ENCODE measurements at places on chromosomes 4 and X.
A peak's percentile ranks its signal among the peaks of the same experiment; 100 is the strongest.

DNA sequence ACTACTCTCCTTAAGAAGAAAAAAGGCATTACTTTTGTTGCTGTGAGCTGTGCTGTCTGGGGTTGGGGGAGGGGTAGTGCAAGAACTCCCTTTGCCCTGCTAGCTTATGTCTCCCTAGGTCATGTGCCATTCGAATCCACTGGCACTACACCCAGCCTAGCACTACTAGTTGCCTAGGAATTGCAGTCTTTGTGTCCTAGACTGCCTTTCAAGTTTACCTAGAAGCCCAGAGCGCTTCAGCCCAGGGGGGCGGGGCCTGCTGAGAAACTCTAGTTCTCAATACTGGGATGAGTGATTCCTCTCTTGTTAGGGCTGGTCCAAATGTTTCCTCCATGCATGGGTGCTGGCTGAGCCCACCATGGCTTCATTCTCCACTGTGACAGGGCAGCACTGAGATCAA lies 1011.5 kb downstream of the PCDH19 start:
- H3K27me3 ChIP-seq, result no peaks in the 10 kb centered on the region
- no peak for DNase-seq
- no peak overlapping the region for H3K4me3 ChIP-seq
- no peaks in the 10 kb centered on the region for H3K4me1 ChIP-seq

GRCh38 chr4:106835919-106836318 lies 200.2 kb downstream of the DKK2 start:
- DNase-seq, result no peak
- H3K4me1 ChIP-seq, result no peaks in the 10 kb centered on the region
- H3K36me3 ChIP-seq, result no peaks in the 10 kb centered on the region
- H3K4me3 ChIP-seq, result no peak overlapping the region

GRCh38 chr4:2036866-2037265 lies 22.3 kb upstream of the NAT8L start:
- H3K36me3 ChIP-seq, result no peaks in the 10 kb centered on the region
- no peak overlapping the region for H3K27ac ChIP-seq
- peaks cover 47% of the 10 kb centered on the region for H3K27me3 ChIP-seq
- no peak overlapping the region for H3K4me3 ChIP-seq

- no peak for DNase-seq
- no peaks in the 10 kb centered on the region for H3K36me3 ChIP-seq
- H3K4me3 ChIP-seq, result no peak overlapping the region
- H3K27me3 ChIP-seq, result no peaks in the 10 kb centered on the region
Observed at GRCh38 chr4:33357121-33357520, 2637.0 kb downstream of the PCDH7 start.

GRCh38 chr4:70713453-70714078 lies 8.2 kb upstream of the RUFY3 start:
- H3K27ac ChIP-seq, result peak overlapping the region; percentile 99
- H3K27me3 ChIP-seq, result no peaks in the 10 kb centered on the region
- H3K36me3 ChIP-seq, result peaks cover 11% of the 10 kb centered on the region
- peak overlapping the region; percentile 77 for H3K4me3 ChIP-seq
- no peak for DNase-seq
- peaks cover 38% of the 10 kb centered on the region for H3K4me1 ChIP-seq

DNA sequence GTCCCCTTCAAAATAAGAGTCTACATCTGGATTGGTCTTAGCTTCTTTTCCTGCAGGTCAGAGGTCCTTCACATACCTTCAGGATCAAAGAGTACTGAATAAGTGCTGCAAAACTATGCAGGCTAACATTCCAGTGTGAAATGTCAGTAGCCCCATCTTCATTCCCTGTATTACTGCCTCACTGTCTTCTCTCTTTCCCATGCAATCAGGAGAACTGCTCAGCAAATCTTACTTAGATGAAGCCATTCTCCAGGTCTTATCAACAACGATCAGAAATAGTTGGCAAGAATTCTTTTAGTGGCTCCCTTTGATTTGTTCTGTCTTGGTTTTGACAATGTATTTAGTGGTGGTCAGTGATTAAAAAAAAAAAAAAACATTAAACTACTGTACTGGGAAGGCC lies 26.0 kb upstream of the IQCM start:
- H3K4me1 ChIP-seq, result no peaks in the 10 kb centered on the region
- H3K27ac ChIP-seq, result no peak overlapping the region
- no peak overlapping the region for H3K4me3 ChIP-seq
- no peaks in the 10 kb centered on the region for H3K27me3 ChIP-seq

DNA sequence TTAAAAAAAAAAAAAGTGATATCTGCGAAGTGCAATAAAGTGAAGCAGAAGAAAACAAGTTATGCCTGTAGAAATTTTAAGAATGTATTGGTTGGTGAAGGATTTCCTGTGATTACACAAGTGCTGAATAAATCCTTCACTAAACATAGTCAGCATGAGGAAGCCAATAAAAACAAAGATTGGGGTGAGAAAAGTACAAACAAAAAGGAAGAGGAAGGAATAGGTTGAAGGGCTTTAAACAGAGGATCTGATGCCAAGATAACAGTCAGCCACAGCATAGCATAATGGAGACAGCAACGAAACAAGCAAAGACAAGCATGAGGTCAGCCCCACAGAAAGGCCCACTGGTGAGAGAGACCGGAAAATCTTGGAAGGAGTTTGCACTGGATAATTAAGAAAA lies 372.2 kb downstream of the ADAM29 start:
- H3K27ac ChIP-seq, result no peak overlapping the region
- no peak for DNase-seq
- H3K4me3 ChIP-seq, result no peak overlapping the region
- H3K27me3 ChIP-seq, result no peaks in the 10 kb centered on the region

- H3K4me1 ChIP-seq, result no peaks in the 10 kb centered on the region
- no peak overlapping the region for H3K4me3 ChIP-seq
- no peak overlapping the region for H3K27ac ChIP-seq
- DNase-seq, result no peak
Observed at GRCh38 chrX:113935518-113935917, 648.4 kb upstream of the HTR2C start.

- no peak overlapping the region for H3K27ac ChIP-seq
- H3K4me3 ChIP-seq, result no peak overlapping the region
- DNase-seq, result no peak
- H3K4me1 ChIP-seq, result peaks cover 12% of the 10 kb centered on the region
- H3K36me3 ChIP-seq, result peaks cover 4% of the 10 kb centered on the region
Observed at GRCh38 chrX:39249999-39250398, 448.7 kb downstream of the MID1IP1 start.

DNA sequence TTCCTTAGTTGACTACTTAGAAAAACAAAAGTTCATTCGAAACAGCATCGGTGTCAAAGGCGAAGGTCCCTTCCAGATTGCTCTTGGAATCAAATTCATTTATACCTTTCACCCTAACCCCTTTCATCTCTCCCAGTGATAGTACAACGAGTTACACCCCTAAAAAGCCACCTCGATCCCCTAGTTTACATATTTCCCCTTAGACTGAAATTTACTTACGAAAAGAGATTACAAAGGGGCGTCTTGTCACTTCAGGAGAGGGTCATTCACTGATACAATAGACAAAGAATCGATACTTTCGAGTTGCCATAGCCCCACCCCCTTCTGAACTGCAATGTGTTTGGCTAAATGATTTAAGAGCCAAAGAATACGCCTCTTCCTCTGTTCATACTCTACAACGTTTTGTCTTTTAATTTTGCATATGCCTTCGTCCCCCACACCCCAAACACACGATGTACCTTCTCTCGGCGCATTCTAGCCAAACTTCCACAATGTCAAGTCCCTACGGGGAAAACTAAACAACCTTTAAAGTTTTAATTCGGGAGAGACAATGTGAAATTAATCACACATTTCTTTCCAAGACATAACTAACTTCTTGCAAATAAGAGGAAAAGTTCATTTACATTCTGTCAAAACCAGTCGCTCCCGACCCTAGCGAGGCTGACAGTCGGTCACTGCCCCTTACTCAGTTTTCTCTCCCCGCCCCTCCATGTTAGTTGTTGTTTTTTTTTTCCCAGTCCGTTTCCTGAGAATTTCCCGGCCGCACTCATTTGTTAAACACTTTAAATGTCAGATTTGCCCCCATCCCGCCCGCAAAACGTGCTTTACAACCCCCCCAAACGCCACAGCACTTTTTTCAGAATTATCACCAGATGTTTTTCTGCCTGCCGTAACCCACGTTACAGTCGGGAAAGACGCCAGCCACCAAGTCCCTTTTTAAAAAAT lies 88.6 kb downstream of the HPRT1 start:
- peak overlapping the region; percentile 43 for H3K27ac ChIP-seq
- H3K27me3 ChIP-seq, result peaks cover 52% of the 10 kb centered on the region
- no peaks in the 10 kb centered on the region for H3K36me3 ChIP-seq
- DNase-seq, result no peak

GRCh38 chrX:13522811-13523210 lies 46.6 kb upstream of the EGFL6 start:
- no peak overlapping the region for H3K27ac ChIP-seq
- H3K4me1 ChIP-seq, result no peaks in the 10 kb centered on the region
- no peak overlapping the region for H3K4me3 ChIP-seq
- DNase-seq, result no peak
- H3K27me3 ChIP-seq, result peaks cover 36% of the 10 kb centered on the region

DNA sequence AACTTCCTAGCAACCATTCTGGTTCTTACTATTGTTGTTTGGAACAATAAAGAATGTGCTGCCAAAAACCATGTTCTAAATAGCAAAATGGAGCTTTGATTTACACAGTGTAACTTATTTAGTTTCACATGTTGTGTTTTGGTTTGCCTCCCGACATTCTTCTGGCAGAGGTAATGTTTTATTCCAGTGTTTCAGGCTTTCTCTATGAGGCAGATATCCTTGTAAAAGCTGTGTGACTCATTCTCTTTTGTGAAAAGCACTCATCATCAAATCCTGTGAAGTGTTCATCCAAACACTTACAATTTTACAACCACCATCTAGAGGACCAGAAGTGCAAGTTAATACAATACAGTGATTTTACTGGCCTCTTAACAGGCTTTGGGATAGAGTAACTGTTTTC lies 219.0 kb upstream of the GIMD1 start:
- H3K27me3 ChIP-seq, result no peaks in the 10 kb centered on the region
- H3K4me3 ChIP-seq, result no peak overlapping the region
- H3K36me3 ChIP-seq, result no peaks in the 10 kb centered on the region
- no peak overlapping the region for H3K27ac ChIP-seq

GRCh38 chr4:61446941-61447340 lies 246.8 kb downstream of the ADGRL3 start:
- H3K36me3 ChIP-seq, result no peaks in the 10 kb centered on the region
- no peak overlapping the region for H3K27ac ChIP-seq
- no peak for DNase-seq
- no peaks in the 10 kb centered on the region for H3K4me1 ChIP-seq
- no peaks in the 10 kb centered on the region for H3K27me3 ChIP-seq

GRCh38 chr4:8225706-8226443 lies 26.8 kb downstream of the SH3TC1 start:
- peaks cover 74% of the 10 kb centered on the region for H3K36me3 ChIP-seq
- H3K4me3 ChIP-seq, result no peak overlapping the region
- peaks cover 38% of the 10 kb centered on the region for H3K4me1 ChIP-seq
- H3K27ac ChIP-seq, result no peak overlapping the region
- no peak for DNase-seq

GRCh38 chr4:20408611-20409010 lies 156.9 kb downstream of the SLIT2 start:
- H3K27me3 ChIP-seq, result no peaks in the 10 kb centered on the region
- no peaks in the 10 kb centered on the region for H3K36me3 ChIP-seq
- H3K4me3 ChIP-seq, result no peak overlapping the region
- no peak for DNase-seq

DNA sequence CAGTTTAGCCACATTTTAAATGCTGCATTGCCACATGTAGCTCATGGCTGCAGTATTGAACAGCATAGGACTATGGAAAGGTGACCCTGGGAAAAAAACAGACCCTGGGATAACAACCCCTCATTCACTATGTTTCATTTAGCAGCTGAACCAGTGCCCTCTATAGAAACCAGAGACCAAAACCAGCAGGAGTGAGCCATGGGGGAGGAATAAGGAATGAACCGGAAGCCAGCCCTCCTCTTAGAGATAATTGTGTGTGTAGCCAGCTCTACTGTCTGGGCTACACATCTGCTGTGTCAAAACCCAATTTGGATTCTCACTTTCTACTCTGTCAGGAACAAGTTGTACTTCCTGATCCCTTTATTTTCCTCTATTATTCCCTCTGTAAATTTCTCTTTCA lies 158.5 kb upstream of the S100G start:
- H3K27ac ChIP-seq, result no peak overlapping the region
- no peaks in the 10 kb centered on the region for H3K4me1 ChIP-seq
- no peak overlapping the region for H3K4me3 ChIP-seq
- peaks cover 18% of the 10 kb centered on the region for H3K27me3 ChIP-seq
- H3K36me3 ChIP-seq, result no peaks in the 10 kb centered on the region

- no peak for DNase-seq
- no peak overlapping the region for H3K27ac ChIP-seq
- no peak overlapping the region for H3K4me3 ChIP-seq
- no peaks in the 10 kb centered on the region for H3K36me3 ChIP-seq
Observed at GRCh38 chrX:129318375-129318774, 204.9 kb downstream of the SMARCA1 start.

DNA sequence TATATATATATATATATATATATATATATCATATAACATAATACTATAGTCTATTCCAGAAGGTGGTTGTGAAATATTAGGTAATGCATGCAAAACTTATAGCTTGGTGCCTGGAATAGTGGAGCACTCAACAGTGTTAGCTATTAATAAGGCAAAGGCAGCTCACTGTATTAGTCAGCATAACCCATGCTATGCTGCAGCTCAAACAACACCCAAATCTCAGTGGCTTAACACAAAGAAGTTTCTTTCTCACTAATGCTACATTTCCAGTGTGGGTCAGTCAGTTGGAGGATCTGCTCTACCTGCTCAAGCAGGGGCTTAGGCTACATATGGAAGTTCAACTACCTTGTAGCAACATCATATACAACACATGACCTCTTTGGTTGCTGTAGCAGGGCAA lies 5.2 kb upstream of the RPGR start:
- no peaks in the 10 kb centered on the region for H3K36me3 ChIP-seq
- H3K27ac ChIP-seq, result no peak overlapping the region
- peaks cover 7% of the 10 kb centered on the region for H3K4me1 ChIP-seq
- no peak for DNase-seq
- no peak overlapping the region for H3K4me3 ChIP-seq

DNA sequence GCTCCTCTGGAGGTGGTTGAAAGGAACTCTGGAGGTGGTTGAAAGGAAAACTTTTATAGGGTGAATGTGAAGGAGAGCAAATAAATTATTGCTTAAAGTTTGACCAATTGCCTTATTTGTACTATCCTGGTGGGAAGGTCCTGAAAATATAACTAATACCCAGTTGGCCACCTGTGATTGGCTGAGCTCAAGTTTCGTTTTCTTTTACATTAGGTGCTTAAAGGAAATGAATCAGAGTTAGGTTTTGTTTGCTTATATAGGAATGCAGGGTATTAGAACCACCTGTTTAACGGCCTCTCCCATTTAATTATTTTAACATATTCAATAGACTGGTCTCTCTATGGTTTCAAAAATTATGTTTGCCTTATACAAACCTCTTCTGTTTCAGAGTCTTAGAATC lies 497.6 kb downstream of the PRR32 start:
- H3K27ac ChIP-seq, result no peak overlapping the region
- H3K4me3 ChIP-seq, result no peak overlapping the region
- no peaks in the 10 kb centered on the region for H3K27me3 ChIP-seq

- H3K4me1 ChIP-seq, result peaks cover 22% of the 10 kb centered on the region
- peak overlapping the region; percentile 87 for H3K27ac ChIP-seq
Observed at GRCh38 chr4:81030981-81031791, 678 bp downstream of the BMP3 start.

All from stimulated activated naive B cell treated with anti-CD40 and anti-IgM and Interleukin-4, amounts not matched to agents 10 μg/mL and 1 μg/mL and 100 μg/mL, for 72 hours (primary cell).